Mammary microvascular endothelial cell (primary cell): ENCODE measurements at places on chromosomes 7 and 10. TPM values are rescaled to one million over a fixed set of nuclear protein-coding genes. Genes with fewer than 3 reads are reported as not detected.

Gene VWC2
- total RNA-seq: not detected in 2 replicates

Gene OR2A12
- total RNA-seq: not detected in 2 replicates

Gene PFKFB3
- 28.6 and 32.0 TPM in 2 replicates for total RNA-seq

Gene STRIP2
- total RNA-seq: 8.2 and 8.8 TPM in 2 replicates

Gene HABP2
- total RNA-seq: not detected in 2 replicates

Gene MMRN2
- total RNA-seq: 199 and 215 TPM in 2 replicates

Gene TBL2
- total RNA-seq: 39.0 and 39.4 TPM in 2 replicates

Gene MMP21
- total RNA-seq: 0.07 TPM in 1 of 2 replicates, not detected in the other

Gene EVX1
- total RNA-seq: not detected in 2 replicates

Gene SORCS3
- not detected in 2 replicates for total RNA-seq

Gene FOXI2
- total RNA-seq: not detected in 2 replicates

Gene CCDC7
- 0.44 and 2.9 TPM in 2 replicates for total RNA-seq

Gene NANOS1
- total RNA-seq: 0.13 and 0.25 TPM in 2 replicates

Gene PRSS37
- total RNA-seq: not detected in 2 replicates

Gene SFRP5
- total RNA-seq: not detected in 2 replicates

Gene CALY
- total RNA-seq: not detected in 2 replicates

Gene MRLN
- not detected in 2 replicates for total RNA-seq

Gene DYDC2
- total RNA-seq: not detected in 2 replicates

Gene SMKR1
- 0.30 and 1.2 TPM in 2 replicates for total RNA-seq

Gene CLDN4
- 0.10 and 0.27 TPM in 2 replicates for total RNA-seq

Gene TAS2R41
- total RNA-seq: not detected in 2 replicates

Gene CLCN1
- not detected in 2 replicates for total RNA-seq

Gene SOSTDC1
- total RNA-seq: not detected in 2 replicates

Gene TSPAN15
- total RNA-seq: 60.8 and 65.7 TPM in 2 replicates

Gene GCC1
- total RNA-seq: 13.3 and 15.9 TPM in 2 replicates

Gene FAM25A
- total RNA-seq: not detected in 2 replicates

Gene TRPV5
- not detected in 2 replicates for total RNA-seq

Gene UTF1
- not detected in 2 replicates for total RNA-seq

Gene CPN1
- total RNA-seq: not detected in 2 replicates

Gene PHYHIPL
- not detected in 2 replicates for total RNA-seq

Gene SPDYE6
- total RNA-seq: 0.07 TPM in 1 of 2 replicates, not detected in the other

Gene TNS3
- total RNA-seq: 34.6 and 37.1 TPM in 2 replicates

Gene MYH16
- total RNA-seq: 0.64 and 0.67 TPM in 2 replicates

Gene PMPCB
- total RNA-seq: 38.3 and 41.2 TPM in 2 replicates

Gene LEP
- total RNA-seq: not detected in 2 replicates

Gene TUBB8
- total RNA-seq: 0.13 TPM in 1 of 2 replicates, not detected in the other

Gene NODAL
- total RNA-seq: not detected in 2 replicates

Gene GRM3
- not detected in 2 replicates for total RNA-seq

Gene SPACDR
- 0.87 and 3.4 TPM in 2 replicates for total RNA-seq

Gene PRPS1L1
- total RNA-seq: not detected in 2 replicates

Gene CCDC126
- total RNA-seq: 3.9 and 7.9 TPM in 2 replicates

Gene IMPDH1
- total RNA-seq: 110 and 121 TPM in 2 replicates
